ENCODE measurements at places on chromosomes 6 and 20. TPM values are rescaled to one million over a fixed set of nuclear protein-coding genes. Genes with fewer than 3 reads are reported as not detected.

- no peak for DNase-seq
Measured at GRCh38 chr6:39178235-39178634, 51.0 kb downstream of the KCNK5 start.

DNA sequence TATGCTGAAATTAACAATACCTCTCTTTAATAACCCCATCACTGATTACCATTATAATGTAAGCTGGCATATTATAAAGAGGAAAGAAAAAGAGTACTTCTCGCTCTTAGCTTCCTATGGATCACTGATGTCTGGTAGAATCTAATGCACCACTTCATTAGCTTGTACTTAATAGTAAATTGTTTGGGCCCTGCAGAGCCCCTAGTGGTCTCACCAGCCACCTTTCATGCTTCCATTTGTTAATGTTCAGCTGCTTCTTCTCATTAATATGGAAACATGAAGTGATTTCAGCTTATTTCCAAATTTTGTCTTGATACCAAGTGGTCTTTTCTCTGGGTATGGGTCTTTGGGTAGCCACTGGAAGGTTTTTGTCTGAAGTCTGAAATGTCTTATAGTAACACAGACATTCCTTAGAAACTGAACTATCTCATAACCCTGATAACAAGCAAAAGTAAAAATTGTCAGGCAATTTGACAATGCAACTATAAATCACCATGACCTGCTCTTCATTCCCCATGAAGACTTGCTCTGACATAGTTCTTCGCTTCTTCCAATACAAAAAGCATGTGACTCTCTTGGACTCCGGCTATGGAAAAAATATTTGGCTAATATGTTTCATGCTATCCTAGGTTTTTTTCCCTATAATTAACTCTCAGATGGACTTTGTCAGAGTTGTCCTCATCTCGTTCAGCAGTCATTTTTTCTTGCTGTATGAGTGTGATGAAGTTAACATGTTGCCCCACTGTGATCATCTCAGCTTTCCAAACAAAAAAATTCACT is 395.8 kb upstream of the MARCKS start:
- DNase-seq, result no peak

DNA sequence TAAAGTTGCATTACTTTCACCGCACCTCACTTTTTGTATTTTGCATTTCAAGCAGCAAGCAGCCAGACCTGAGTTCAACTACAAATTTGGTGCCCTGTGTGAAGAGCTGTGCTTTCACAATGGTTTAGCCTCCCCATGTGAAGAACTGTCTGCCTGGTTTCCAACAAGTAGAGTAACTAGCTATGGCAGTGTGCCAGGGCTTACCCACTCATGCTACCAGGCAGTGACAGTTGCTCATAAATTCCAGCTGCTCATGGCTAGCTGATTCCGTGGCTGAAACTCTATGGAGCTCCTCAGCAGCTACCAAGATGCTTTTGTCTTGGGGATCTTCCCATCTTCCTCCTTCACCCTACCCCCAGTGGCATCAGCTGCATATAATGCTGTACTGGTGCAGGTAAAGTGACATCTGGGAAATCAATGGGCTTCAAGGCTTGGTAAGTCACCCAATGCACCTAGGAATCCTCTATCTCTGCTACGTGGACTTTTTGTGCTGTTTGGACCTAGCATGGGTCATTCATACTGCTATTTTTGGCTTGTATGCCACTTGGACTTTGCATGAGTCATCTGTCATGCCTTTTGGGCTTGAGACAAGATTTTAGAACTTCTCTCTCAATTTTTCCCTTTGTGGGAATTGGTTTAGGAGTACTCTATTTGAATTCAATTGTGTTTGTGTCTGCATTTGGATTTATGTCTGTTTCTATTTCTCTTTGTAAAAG is 176.5 kb upstream of the GJE1 start:
- no peak for DNase-seq

DNA sequence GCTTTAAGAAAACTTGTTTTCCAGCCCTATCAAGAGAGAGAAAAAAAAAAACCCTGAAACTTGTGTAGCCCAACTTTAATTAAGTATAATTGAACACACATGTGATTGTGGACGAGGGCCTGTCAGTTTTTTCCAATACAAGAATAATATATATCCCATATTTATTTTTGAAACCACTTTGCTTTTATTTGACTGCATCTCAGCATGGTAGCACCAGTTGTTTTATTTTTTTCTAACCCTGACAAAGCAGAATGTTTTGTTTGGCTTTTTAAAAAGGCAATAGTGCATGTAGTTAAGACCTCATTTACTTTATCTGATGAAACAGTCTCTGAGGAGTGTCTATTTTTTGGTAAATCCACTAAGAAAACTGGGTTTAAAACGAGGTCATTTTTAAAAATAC is 257.7 kb downstream of the CDKAL1 start:
- peak; percentile 47 for DNase-seq

DNA sequence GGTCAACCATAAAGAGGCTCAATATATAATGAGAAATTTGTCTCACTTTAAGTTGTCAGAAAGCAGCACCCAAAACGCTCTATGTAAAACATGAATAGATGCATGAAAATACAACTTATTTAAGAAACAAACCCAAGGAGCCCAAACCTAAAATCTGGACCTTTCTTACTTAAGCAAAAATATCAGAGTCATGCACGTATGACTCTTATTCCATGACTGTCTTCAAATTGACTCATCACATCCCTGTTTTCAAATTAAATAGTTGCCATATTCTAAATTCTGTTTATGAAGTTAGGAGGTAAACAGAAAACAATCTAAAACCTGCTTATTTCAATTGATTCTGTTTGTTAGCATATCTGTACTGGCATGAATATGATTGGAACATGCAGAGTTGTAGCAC is 42.1 kb downstream of the ANKRD6 start:
- DNase-seq, result no peak

The SMIM13 gene
- 16.6 TPM for polyA plus RNA-seq

The GLP1R gene
- polyA plus RNA-seq, result 0.93 TPM

The HAO1 gene
- not detected for polyA plus RNA-seq

The PRL gene
- not detected for polyA plus RNA-seq

The MATN4 gene
- polyA plus RNA-seq, result 0.43 TPM

The RIMS1 gene
- 2.8 TPM for polyA plus RNA-seq
